Sciatic nerve (tissue), 2 donors: ENCODE measurements at places on chromosomes 1 and 21.
A peak's percentile ranks its signal among the peaks of the same experiment; 100 is the strongest.

- no peak for DNase-seq
Observed at GRCh38 chr1:223227486-223228196, 84.6 kb upstream of the TLR5 start.

GRCh38 chr1:54664364-54664763 lies 22.8 kb downstream of the MROH7 start:
- no peak for DNase-seq

- DNase-seq = no peak
Observed at GRCh38 chr1:24141311-24141997, 1.5 kb downstream of the IL22RA1 start.

DNA sequence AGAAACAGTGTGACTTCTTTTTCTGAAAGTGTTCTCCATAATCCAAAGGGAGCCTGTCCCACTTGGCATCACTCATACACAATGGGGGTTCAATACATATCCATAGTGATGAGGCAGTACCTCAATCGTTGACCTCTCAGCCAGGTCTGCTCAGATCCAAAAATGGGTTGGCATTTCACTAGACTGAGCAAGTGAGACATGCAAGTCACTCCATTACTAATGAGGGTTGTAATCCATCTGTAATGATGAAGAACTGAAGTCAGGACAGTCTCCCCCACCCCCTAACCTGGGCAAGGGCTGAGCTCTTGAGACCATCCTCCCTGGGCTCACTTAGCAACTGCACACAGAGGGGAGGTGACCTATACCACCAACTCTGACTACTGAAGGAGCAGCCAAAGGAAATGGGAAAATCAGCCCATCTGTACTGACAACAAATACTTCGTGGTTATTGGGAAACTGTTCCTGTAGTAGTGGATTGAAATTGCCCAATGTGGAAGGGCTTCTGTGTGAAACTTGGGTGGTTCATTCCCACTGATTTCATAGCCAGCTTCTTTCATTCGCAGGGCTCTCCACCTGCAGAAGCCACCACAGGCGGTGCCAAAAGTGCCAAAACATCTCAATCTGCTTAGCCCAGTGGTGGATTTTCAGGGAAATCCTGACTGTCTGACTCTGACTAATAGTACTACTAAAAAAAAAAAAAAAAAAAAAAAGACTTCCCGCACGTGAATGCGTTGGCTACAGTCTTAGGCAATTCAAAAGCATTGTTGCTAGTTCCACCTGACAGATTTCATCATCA lies 5.0 kb downstream of the NGF start:
- no peak for DNase-seq

DNA sequence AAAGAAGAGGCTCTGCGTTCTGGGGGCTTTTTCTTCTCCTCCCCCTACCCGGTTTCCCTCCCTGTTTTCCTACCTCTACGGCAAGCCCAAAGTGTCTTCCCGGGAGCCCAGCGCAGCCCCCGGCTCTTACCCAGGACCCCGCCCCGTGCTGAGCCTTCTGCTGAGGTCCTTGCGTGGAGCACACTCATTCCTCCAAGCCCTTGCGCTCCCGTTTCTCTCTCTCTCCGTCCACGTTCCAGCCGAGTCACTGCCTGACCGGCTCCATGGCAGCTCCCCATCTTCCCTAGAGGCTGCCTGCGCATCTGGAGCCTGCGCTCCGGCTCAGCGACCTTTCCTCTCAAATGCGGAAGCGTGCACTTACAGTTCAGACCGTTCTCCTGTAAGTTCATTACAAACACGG lies 24.9 kb upstream of the PDXK start:
- DNase-seq = no peak

DNA sequence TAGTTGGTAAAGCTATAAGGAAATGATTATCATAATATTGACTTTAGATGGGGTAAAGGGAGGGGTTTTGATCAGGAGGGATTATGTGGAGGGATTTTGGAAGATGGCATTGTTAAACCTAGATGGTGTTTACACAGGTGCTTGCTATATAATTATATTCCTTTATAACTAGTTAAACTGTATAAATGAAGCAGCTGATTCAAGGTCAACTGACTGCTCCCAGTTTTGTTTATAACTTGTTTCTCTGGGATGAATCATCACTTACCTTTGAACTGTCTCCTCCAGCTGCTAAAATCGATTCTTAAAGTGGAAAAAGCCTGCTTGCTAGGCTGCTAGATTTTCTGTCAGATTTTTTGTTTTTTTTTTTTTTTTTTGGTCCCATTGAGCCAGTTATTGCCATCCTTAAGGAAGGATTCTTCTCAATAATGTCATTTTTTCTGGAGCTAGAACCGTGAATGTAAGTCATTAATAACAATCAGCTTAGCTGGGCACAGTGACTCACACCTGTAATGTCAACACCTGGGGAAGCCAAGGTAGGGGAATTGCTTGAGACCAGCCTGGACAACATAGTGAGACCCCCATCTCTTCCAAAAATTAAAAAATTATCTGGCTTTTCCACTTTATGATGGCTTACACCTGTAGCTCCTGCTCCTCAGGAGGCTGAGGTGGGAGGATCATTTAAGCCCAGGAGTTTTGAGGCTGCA lies 153.2 kb downstream of the PIK3R3 start:
- DNase-seq = no peak

DNA sequence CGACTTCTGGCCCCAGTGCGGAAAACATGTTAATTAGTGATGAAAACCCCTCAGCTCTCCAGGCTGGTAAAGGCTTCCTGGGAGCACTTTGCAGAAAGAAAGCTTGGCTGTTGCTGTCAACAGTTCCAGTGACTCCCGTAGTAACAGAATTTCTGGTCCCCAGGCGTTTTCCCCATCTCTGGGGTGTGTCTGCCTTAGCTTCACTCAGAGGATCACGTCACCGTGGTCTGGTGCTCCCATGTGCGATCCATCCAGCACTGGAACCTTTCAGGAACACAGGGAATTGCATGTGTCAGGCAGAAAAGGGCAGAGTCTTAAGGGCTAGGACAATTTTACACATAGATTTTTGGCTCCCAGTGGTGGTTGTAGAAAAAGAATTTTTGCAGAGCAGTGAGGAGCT lies 470.4 kb upstream of the USP24 start:
- no peak for DNase-seq

DNA sequence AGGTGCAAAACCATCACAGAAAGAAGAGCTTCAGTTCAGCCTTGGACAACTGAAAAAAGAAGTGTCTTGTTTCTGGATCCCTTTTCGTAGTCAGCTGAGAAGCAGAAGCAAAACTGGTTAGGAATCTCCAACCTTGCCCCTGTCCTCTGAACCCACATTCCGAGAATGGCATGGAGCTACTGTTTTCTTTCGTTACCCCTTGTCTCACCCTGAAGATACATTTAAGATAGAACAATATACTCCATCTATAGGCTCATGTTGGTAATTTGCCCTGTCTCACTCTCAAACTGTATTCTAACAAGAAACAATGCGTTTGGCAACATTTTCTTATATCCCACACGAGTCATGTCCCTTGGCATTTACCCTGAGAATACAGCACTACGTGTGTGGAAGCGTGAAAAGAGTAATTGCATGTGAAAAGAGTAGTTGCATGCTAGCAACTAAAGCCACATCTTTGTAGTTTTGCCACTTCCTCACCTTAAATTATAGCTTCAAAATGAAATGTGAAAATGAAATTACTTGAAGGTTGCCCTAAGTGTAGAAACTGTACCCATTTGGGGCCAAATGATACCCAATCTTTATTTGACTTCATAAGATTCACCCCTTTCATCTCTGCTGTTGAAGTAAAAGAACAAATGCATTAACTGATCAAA lies 5.3 kb downstream of the SLAMF7 start:
- no peak for DNase-seq

GRCh38 chr1:240613356-240614142 lies 1.6 kb upstream of the GREM2 start:
- no peak for DNase-seq

GRCh38 chr1:2375923-2376260 lies 15.5 kb downstream of the MORN1 start:
- no peak for DNase-seq

- peak; percentile 80 for DNase-seq
Observed at GRCh38 chr1:167819849-167820683, 93.9 kb downstream of the ADCY10 start.

GRCh38 chr1:172517081-172517480 lies 15.9 kb upstream of the SUCO start:
- DNase-seq = no peak

DNA sequence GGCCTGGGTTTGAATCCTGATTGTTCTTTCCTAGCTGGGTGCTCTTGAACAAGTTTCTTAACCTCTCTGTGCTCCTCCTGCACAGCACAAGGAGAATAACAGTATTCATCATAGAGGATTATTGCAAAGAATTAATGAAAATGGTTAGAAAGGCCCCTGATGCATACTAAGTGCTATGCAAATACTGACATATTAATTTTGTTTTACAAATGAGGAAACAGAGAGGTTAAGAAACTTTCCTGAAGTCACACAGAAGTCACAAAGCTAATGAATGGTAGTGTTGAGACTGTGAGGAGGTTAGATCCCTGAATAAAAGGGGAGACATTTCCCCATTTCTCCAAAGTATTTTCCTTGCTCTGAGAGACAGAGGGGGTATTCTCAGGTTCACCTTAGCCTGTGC lies 99.0 kb downstream of the KCNJ6 start:
- DNase-seq = no peak

DNA sequence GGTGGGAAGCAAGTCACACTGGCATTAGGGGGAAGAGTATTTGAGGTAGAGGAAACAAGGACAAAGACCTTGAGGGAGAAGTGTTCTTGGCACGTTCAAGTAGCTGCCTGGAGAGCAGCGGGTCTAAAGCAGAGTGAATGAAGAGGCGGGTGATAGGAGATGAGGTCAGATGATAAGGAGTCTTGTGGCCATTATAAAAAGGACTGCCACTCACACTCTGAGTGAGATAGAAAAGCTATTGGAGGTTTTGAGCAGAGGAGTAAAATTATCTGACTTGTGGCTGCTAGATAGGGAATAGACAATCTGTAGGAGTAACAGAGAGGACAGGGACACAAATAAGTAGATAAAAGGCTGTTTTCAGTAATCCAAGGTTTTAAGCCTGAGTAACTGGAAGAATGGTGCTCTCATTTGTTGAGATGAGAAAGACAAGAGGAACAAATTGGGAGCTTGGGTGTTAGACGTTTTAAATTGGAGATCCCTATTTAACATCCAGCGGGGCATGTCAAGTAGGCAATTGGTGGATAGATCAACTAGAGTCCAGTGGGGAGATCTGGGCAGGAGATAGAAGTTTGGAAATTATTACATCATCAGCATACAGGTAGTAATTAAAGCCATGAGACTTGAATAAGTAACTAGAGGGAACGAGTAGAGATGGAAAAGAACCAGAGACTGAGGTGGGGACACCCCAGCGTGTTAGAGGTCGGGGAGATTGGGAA lies 43.7 kb downstream of the HENMT1 start:
- DNase-seq = no peak

DNA sequence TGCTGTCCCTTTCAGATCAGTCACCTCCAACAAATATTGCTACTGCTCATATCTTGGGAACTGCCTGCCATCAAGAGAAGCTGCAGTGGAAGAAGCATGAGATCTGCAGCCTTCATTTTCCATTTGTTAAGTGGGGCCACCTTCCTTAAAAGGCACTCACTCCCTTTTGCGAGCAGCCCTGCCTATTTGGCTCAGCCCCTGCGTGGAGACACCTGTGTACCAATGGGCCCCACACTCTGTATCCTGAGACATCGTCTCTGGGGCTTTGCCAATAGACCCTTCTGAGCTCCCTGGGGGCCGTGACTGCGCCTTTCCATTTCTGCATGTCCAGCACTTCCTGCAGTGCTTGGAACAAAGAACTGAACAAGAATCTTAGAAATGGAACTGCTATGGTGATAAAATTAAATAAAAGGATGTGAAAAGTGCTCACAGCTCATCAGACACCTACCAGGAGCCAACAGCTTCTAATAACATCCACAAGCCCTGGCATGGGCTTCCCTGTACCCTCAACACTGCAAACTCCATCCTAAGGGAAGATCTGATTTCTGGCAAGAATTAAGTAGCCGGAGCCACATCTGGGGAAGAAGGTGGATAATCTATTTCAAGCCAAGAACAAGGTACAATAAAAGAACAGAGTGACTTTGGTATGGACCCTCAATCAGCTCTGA lies 36.7 kb downstream of the PARP1 start:
- no peak for DNase-seq

- no peak for DNase-seq
Observed at GRCh38 chr1:204417074-204417997, 5.7 kb upstream of the PPP1R15B start.

GRCh38 chr1:200979574-200980451 lies 43.7 kb downstream of the KIF21B start:
- DNase-seq = no peak

DNA sequence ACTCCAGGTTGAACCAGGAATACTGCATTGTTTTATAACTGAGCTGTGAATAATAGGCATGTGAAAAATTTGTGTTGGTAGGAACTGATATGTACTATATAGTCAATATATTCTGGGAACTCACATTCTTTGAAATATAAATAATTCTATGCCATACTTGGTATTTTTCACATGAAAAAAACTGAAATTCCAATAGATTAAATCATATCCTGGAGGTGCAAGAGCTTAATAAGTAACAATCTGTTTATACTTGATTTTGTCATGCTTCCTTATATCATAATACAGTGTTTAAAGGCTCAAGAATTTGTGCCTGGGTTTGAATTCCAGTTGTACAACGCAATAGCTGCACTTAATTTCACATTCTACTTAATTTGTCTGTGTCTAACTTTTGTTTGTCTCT lies 387.0 kb downstream of the USP25 start:
- no peak for DNase-seq

DNA sequence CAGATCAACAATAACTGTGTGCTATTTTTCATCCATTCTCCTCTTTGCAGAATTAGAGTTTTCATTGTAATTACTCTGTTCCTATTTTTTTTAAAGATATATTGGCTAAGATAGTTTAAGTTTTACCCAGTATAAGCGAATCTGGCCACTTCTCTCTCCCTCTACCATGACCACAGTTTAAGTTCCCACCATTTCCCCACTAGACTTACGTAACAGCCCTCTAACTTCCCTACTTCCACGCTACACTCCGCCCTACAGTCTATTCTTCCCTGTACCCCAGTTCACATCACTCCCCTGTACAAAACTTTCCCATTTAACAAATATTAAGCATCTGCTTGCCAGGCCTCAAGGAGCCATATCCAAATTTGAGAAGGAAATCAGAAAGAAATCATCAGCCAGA lies 16.5 kb downstream of the CTSK start:
- DNase-seq = no peak

DNA sequence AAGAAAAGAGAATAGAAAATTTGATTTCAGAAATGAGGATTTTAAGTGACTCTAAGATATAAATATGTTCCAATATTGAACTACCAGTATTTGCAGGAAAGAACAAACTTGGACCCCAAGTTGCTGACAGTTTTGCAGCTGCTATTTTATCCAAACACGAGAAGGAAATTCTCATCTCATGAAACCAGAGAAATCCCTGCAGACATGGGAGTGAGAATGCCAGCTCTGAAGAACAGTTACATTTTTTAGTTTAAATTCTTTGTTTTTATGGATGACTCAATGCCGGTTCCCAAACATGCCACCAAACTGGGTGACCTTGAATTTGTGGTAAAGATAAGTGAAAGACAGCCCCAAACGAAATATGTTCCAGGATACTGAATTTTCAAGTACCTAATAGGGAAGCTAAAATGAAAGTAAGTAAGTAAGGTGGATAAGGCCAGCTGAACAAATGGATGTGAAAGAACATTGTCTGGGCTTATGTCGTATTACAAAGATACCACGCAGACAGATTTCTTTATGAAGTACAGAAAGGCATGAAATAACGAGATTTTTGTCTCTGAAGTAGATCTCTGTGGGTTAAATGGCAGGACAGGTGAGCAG lies 19.9 kb downstream of the TLR5 start:
- no peak for DNase-seq
